Thyroid gland (tissue), 4 donors: ENCODE measurements at places on chromosomes 1 and 21. TPM values are rescaled to one million over a fixed set of nuclear protein-coding genes. Genes with fewer than 3 reads are reported as not detected.

DNA sequence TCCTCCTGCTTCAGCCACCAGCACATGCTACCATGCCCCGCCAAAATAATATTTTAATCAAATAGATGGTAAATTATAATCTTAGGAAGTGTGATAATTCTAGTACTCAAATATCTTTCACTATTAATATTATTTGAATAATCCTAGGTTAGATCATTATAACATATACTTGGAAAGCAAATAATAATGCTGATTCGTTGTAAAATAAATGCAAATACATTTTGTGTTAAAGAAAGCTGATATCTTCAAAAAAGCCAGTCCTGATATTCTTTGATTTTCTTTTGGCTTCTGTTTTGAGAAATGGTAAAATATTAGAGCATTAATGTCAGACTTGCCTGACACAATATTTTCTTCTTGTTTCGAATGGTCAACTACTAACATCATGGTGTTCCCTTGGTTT is 116.3 kb upstream of the ADAMTS5 start:
- H3K4me1 ChIP-seq: no peaks in the 10 kb centered on the region
- DNase-seq: no peak
- H3K36me3 ChIP-seq: no peaks in the 10 kb centered on the region
- no peaks in the 10 kb centered on the region for H3K27me3 ChIP-seq
- H3K4me3 ChIP-seq: no peak overlapping the region

FAM43B gene
- 2.6 TPM for total RNA-seq

DNA sequence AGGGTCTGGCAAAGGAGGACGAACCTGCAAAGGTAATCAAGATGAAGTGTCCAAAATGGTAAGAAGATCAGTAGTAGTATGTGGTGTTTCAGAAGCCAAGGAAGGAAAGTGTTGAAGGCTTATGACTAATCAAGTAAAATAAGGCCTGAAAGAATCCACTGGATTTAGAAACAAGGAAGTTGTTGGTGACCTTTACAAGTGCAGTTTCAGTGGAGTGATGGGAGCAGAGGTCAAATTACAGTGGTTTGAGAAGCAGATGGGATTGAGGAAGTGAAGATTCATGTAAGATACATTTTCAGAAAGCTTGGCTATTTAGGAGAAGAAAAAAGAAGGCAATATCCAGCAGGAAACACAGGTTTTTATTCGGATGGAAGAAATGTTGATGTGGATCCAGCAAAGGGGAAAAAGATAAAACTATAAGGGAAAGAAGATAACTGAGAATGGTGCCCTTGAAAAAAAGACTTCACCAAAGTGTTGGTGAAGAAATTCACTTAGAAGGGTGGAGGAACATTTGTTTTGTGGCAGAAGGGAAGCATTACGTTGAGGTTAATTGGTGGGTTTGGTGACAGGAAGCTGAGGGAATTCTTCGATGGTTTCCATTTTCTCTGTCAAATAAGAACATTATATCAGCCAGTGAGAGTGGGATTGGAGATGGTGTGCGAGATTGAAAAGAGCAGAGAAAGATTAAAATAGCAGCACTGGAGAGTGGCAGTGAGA is 2.1 kb downstream of the ARMH1 start:
- no peak for DNase-seq
- no peaks in the 10 kb centered on the region for H3K36me3 ChIP-seq
- no peaks in the 10 kb centered on the region for H3K27me3 ChIP-seq
- H3K27ac ChIP-seq: no peak overlapping the region
- no peak overlapping the region for H3K4me3 ChIP-seq
- peaks cover 33% of the 10 kb centered on the region for H3K4me1 ChIP-seq

GPR137B gene
- total RNA-seq: 15.9 TPM

DNASE2B gene
- total RNA-seq: not detected

DNA sequence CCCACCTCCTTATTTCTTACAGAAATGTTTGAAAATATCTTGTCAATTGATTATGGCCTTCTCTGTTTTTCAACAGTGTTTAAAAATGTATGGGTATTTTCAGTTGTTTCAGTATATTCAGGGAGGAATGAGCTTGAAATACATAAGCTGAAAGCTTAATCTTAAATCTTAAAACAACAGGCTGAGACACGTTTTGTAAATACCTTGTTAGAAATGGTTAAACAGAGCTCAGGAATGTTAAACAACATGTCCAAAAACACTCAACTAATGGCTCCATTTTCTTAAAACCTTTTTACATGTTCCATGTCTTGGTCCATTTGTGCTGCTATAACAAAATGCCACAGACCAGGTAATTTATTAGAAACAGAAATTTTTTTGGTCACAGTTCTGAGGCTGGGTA is 953.8 kb upstream of the ADGRL2 start:
- no peaks in the 10 kb centered on the region for H3K27me3 ChIP-seq
- no peaks in the 10 kb centered on the region for H3K4me1 ChIP-seq
- H3K4me3 ChIP-seq: no peak overlapping the region
- no peaks in the 10 kb centered on the region for H3K36me3 ChIP-seq
- H3K27ac ChIP-seq: no peak overlapping the region
- DNase-seq: no peak

GRCh38 chr1:111745675-111746613 is 6.7 kb upstream of the INKA2 start:
- H3K36me3 ChIP-seq: no peaks in the 10 kb centered on the region
- DNase-seq: no peak
- H3K27ac ChIP-seq: no peak overlapping the region
- H3K27me3 ChIP-seq: no peaks in the 10 kb centered on the region

DNA sequence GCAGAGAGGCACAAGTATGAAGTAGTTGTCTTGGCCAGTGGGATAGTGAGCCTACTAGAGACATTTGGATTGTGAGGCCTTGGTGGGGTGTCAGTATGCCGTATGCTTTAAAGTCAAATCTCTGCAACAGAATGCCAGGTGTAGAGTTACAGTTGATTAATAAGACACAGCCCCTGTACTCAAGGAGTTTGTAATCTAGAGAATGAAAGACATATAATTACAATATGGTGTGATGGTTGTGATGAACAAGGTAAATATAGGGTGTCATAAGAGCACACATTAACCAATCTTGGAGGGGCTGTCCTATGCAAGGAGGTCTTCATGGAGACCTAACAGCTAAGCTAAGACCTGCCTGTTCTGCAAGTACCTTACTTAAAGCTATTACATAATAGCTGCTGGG is 113.1 kb downstream of the ATF6 start:
- H3K36me3 ChIP-seq: no peaks in the 10 kb centered on the region
- no peaks in the 10 kb centered on the region for H3K27me3 ChIP-seq
- H3K4me3 ChIP-seq: no peak overlapping the region
- no peak for DNase-seq
- H3K27ac ChIP-seq: no peak overlapping the region

DNA sequence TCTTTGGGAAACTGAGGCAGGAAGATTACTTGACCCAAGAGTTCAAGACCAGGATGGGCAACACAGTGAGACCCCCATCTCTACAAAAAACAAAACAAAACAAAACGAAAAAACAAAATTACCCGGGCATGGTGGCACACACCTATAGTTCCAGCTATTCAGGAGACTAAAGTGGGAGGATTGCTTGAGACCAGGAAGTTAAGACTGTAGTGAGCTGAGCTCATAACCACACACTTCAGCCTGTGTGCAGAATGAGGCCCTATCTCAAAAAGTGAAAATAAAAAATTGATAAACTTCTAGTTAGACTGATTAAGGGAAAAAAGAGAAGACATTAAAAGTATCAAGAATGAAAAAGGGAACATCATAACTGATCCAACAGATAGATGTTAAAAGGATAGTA is 154.0 kb downstream of the RHOU start:
- H3K27ac ChIP-seq: no peak overlapping the region
- no peaks in the 10 kb centered on the region for H3K36me3 ChIP-seq
- no peak overlapping the region for H3K4me3 ChIP-seq
- no peaks in the 10 kb centered on the region for H3K4me1 ChIP-seq
- no peaks in the 10 kb centered on the region for H3K27me3 ChIP-seq
- DNase-seq: no peak

RASSF5 gene
- total RNA-seq: 14.8 TPM

- H3K4me3 ChIP-seq: no peak overlapping the region
- no peaks in the 10 kb centered on the region for H3K36me3 ChIP-seq
- no peaks in the 10 kb centered on the region for H3K4me1 ChIP-seq
- no peak for DNase-seq
Observed at GRCh38 chr1:238264951-238265350, 374.2 kb upstream of the ZP4 start.

- no peak for DNase-seq
- H3K4me1 ChIP-seq: no peaks in the 10 kb centered on the region
- no peak overlapping the region for H3K27ac ChIP-seq
Observed at GRCh38 chr1:117070124-117070523, 10.0 kb downstream of the TTF2 start.

DNA sequence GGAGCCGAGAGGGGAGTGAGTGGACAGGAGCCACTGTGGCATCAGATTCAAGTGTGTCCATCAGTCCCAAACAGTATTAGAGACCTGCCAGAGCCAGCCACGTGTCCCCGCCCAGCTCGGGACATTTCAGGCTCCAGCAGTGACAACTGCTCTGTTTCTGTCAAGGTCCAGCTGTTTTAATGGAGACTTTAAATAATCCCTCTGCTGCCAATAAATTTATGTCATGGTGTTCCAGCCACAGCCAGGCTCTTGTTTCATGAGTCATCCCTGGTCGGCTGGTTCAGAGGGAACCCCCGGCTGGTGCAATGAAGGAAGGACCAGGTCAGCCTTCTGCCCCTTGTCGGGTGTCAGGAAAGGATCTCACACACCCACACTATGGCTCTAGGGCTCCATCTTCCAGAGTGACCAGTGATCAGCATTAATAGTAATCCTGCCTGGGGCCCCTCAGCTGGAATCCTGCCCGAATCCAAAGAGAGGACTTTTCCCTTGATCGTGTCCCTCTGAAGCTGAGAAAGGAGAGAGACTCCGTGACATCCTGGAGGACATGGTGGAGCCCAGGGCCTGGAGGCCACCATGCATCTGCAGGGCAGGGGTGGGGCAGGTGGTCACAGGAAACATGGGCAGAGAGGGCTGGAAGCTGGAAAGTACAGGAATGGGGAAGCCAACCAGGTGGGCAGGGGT is 197.3 kb downstream of the MATN1 start:
- no peak overlapping the region for H3K4me3 ChIP-seq
- H3K27ac ChIP-seq: no peak overlapping the region
- no peaks in the 10 kb centered on the region for H3K27me3 ChIP-seq
- H3K36me3 ChIP-seq: no peaks in the 10 kb centered on the region
- no peaks in the 10 kb centered on the region for H3K4me1 ChIP-seq
- DNase-seq: peak; percentile 5

DNA sequence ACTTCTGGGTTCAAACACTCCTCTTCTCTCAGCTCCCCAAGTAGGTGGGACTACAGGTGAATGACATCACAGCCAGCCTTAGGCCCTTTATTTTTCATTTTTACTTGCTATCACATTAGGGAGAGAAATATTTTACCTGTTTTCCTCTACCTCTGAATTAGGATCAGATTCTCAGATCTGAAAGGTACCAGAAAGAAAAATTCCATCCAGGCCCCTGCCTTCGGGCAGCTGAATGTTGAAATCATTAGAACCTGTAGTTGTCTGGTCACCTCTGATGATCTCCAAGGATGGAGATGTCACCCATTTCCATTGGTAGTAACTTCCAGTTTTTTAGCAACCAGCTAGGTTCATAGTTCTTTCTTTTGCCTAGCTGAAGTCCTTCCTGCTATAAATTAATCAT is 175.6 kb upstream of the TNR start:
- no peaks in the 10 kb centered on the region for H3K36me3 ChIP-seq
- no peak overlapping the region for H3K4me3 ChIP-seq
- no peaks in the 10 kb centered on the region for H3K27me3 ChIP-seq
- H3K4me1 ChIP-seq: no peaks in the 10 kb centered on the region
- no peak overlapping the region for H3K27ac ChIP-seq

RNF207 gene
- total RNA-seq: 40.4 TPM

DNA sequence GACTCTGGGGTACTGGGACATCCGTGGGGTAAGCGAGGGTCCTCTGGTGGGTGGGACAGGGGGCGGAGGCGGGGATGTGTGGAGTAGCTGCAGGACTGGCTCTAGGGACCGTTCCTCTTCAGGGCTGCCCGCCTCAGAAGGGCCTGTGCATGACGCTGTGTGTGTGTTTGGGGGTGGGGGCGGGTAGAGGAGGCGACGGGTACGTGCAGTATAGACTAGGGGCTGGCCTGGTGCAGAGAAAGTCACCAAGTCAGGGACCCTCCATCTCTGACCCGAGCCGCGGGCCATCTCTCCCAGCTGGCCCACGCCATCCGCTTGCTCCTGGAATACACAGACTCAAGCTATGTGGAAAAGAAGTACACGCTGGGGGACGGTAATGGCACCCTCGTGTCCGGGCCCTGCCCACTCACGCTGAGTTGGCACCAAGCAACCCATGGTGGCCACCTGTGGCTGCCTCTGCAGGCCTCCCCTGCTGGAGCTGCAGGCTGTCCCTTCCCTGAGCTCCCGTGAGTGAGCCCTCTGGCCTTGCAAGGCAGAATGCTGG is 342 bp downstream of the GSTM5 start:
- no peaks in the 10 kb centered on the region for H3K27me3 ChIP-seq
- peak overlapping the region; percentile 12 for H3K4me3 ChIP-seq
- no peak overlapping the region for H3K27ac ChIP-seq

- H3K4me1 ChIP-seq: peaks cover 27% of the 10 kb centered on the region
- DNase-seq: peak; percentile 32
- no peak overlapping the region for H3K27ac ChIP-seq
- peak overlapping the region; percentile 43 for H3K4me3 ChIP-seq
Observed at GRCh38 chr1:110212169-110213142, 2.3 kb downstream of the KCNC4 start.
